ENCODE measurements at places on chromosomes 7 and 10.

- no peak for DNase-seq
These were observed 1.2 kb upstream of the SP8 start for GRCh38 chr7:20787660-20788419.

DNA sequence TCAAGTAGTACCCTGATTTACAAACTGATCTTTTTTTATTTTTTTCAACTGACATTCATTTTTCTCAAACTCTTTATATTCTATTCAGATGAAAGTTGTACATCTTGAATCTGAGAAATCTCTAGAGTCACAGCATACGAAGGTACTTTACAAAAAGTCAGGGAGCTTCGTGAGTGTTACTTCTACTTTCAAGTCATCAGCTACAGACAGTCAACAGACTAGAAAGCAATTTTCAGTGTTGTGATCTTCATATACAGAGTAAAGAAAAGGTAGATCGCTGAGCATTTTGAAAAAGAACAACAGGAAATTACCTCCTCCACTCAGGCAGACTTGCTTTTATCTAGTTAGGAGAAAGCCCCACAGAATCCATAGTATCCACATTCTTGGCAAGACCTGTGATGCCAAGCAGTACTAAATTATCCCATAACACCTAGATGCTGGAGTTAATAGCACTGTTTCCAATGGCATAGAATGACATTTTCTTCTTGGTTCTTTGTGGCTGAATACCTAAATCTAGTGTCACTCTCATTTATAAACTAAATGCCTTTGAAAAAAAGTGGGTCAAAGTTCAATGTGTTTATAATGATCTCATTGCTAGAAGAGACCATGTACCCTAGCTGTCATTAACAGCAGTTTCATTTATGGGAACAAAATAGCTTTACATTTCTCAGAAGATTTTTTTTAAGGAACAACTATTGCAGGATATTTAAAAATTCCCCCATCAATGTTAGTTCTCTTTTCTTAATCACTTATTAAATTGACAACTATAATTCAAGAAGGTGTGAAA lies 12.0 kb upstream of the ZNF800 start:
- no peak for DNase-seq

DNA sequence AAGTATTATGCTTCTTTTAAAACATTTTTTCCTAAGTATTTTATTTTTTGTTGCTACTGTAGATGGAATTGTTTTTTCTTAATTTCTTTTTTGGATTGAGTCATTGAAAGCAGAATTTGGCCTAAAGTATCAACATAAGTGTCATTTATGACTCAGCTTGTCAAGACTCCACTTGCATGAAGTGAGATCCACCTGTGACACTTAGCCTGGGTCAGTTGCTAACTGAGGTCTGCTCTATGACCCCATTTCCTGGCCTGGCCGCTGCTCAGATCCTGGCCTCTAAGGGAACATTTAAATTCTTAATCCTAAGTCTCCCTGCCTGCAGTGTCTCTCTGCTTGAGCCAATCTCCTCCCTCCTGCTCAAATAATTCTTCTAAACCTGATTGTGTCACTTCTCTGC lies 35.5 kb downstream of the TMEM270 start:
- DNase-seq, result no peak

DNA sequence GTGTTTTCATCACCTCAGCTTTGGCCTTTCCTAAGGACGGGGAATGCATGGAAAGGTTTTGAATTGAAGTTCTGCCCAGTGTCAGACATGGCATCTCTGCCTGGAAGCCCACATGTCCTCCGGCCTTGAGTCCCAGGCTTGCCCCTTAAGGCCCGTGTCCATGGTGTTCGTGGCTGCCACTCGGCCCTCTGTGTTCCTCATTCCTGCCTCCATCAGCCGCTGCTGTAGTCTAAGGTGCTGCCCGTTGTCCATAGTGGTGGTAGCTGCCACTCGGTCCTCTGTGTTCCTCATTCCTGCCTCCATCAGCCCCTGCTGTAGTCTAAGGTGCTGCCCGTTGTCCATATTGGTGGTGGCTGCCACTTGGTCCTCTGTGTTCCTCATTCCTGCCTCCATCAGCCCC lies 180.7 kb upstream of the SHH start:
- no peak for DNase-seq

DNA sequence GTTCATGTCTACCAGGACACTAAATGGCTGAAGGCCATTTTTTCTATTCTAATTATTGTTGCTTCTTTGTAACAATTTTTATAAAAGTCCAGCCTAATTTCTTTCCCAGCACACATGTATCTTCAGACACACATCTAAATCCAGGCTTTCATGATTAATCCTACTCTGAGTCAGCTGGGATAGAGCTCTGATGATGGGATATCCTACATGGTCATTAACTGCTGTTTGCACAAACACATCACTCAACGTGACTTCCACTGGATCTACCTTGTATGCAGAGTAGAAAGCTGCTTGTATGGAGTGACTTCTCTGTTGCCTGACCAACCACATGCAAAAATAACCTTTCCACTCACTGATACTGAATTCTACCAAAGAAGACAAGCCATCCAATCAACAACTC lies 260.9 kb downstream of the AHR start:
- no peak for DNase-seq

DNA sequence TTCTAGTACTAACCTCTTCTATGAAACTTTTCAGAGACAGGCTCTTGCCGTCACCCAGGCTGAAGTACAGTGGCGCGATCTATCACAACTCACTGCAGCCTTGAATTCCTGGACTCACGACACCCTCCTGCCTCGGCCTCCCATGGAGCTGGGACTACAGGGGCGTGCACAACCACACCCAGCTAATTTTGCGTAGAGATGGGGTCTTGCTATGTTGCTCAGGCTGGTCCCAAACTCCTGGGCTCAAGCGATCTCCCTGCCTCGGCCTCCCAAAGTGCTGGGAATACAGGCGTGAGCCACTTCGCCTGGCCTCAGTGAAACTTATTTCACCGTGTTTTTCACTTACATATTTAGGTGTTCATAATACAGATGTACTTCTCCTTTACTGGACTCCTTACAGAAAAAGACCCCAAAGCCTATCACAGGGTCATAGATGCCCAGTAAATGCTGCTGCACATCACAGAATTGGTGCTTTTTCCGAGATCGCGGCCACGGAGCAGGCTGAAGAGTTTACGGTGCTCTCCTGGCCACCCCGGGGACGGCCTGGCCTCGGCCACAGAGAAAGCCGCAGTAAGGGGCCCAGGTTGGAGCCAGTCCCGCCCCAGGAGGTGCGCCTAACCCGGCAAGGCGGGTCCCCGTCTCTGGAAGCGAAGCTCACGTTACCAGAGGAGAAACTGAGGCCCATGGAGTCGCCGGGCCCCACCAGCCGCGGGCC lies 595 bp downstream of the TBL2 start:
- no peak for DNase-seq

DNA sequence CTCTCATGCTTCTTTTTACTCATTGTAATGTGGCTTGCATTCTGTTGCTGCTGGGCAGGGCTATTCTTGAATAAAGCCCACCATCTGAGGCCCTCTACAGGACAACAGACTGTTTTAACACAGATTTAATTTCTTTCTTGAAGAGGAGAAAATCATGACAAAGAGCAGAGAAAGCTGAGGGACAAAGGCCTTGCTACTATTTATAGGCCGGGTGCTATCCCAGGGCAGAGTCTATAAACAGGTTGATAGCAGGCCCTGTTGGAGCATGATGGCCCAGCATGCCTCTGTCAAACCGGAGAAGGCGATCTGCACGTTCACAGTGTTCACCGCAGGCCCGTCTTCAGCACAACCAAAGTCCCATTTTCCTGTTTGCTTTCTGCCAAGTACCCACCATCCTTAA lies 3.0 kb downstream of the VIPR2 start:
- no peak for DNase-seq

GRCh38 chr7:125573126-125573525 lies 643.5 kb upstream of the POT1 start:
- no peak for DNase-seq

DNA sequence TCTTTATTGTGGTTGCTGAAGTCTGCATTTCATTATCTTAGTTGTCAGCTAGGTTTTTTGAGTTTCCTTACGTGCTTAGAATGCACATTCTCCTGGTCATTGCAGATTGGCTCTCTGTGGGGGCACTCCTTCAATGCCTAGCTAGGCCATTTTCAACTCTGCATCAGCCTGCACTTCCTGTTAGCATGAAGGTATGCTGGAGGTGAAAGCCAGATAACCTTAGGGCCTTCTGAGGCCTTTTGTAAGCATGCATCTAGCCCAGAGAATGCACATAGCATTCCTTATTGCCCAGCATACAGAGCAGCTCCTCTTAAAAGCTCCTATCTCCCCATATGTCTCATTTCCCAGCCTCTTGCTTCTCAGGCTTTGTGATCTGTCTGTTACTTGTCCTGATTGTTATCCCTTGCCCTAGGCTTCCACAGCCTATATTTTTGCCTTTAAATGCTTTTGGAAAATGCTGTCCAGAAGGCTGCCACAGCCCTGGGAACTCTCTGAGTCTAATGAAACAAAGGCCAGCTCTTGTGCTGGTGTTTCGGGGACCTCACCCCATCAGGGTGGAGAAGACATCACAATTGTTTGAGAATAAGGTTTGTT lies 108.1 kb upstream of the IGFBP3 start:
- DNase-seq, result no peak

GRCh38 chr10:3950676-3951275 lies 165.8 kb upstream of the KLF6 start:
- no peak for DNase-seq

DNA sequence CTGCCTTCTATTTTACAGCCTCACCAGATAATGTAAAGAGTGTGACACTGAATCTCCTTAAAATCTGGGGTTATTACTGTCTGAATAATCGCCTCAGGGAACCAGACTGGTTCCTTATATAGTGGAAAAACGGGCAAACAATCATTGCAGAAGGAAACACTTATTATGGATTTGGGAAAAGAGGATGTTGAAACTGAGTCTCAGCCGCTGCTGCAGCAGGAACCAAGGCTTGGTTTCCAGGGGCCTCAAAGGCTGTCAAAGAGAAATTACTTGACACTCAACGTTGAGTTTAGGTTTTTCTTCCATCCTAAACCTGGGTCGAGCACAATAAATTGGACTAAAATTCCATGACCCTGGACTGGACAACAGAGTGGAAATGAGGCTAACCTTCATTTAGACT lies 103.8 kb upstream of the AHR start:
- DNase-seq, result no peak

DNA sequence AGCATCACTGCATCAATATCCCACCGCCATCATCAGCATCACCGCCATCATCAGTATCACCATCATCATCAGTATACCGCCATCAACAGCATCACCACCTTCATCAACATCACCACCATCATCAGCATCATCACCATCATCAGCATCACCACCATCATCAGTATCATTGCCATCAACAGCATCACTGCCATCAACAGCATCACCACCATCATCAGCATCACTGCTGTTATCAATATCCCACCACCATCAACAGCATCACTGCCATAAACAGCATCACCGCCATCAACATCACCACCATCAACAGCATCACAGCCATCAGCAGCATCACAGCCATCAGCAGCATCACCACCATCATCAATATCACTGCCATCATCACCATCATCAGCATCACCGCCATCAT lies 115.8 kb downstream of the RGS10 start:
- DNase-seq, result no peak

DNA sequence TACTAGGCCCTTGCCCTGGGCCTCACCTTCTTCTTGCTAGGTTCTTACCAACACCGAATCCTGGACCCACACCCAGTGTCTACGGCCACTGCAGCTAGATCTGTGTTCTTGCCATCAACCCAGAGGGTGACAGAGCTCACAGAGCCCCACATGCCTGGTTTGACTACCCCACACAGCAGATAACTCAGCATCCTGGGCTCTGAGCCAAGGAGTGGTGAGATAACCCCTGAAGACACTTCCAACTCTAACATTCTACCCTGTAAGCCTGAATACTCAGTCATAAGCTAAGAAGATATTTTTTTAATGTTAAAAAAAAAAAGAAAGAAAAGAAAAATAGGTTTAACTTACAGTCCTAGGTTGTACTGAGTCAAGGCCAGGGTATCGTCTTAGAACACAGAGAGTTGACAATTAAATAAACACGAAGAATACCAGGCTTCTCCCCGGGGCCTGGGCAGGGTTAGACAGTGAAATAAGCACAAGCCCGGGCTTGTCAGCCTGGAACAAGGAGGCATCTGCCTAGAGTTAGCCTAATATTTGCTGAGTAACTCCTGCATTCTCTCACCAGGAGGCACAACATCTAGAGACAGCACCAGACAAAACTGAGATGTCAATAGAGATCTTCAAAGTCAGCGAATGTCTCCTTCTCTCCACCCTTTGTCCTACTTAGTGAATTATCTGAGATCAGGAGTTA lies 556.5 kb upstream of the LRRN3 start:
- no peak for DNase-seq

GRCh38 chr10:9294132-9294663 lies 1239.7 kb downstream of the GATA3 start:
- DNase-seq, result no peak

- DNase-seq, result no peak
These were observed 253.6 kb downstream of the KCNMA1 start for GRCh38 chr10:77383861-77384553.

GRCh38 chr10:34286136-34286739 lies 528.9 kb downstream of the PARD3 start:
- DNase-seq, result no peak

- peak; percentile 30 for DNase-seq
These were observed 88.5 kb upstream of the DIP2C start for GRCh38 chr10:777913-778479.

- DNase-seq, result no peak
These were observed 36.1 kb downstream of the KCTD7 start for GRCh38 chr7:66664590-66665293.

GRCh38 chr7:122884186-122884585 lies 2.1 kb downstream of the CADPS2 start:
- DNase-seq, result no peak

DNA sequence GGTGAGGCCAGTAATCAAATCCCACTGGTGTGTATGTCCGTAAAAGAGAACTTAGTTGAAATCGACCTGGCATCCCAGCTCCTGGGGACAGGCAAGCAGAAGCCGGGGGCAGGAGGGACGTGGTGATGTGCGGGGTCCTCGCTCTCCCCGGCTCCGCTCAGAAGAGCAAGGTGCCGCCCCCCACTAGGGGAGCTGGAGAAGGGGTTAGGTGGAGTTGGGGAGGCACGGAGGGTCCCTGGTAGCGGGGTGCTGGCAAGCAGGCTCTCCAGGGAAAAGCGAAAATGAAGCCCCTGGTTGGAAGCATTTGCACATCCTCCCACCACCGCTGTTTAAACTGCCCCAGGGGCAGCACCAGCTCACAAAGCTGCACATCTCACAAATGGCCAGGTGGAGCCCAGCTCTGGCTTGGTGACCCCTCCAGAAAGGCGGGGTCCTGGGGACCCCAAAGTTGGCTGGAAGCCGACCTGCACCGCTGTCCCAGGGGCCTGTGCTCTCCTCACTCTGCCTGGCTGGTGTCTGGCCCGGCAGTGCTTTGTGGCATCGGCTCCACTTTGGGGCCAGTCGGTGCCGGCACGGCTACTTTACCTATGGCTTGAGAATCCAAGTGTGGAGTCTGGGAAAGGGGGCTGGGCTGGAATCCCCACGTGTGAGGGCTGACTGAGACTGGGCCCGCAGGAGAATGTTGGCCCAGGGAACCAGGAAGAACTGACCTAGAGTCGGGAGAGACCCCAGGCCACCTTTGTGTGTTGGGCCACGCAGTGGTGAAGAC lies 2.9 kb upstream of the CFAP46 start:
- DNase-seq, result no peak
